ENCODE measurements at places on chromosomes 3 and 15.

GRCh38 chr3:152160350-152161011 lies 108.2 kb upstream of the MBNL1 start:
- DNase-seq, result no peak

DNA sequence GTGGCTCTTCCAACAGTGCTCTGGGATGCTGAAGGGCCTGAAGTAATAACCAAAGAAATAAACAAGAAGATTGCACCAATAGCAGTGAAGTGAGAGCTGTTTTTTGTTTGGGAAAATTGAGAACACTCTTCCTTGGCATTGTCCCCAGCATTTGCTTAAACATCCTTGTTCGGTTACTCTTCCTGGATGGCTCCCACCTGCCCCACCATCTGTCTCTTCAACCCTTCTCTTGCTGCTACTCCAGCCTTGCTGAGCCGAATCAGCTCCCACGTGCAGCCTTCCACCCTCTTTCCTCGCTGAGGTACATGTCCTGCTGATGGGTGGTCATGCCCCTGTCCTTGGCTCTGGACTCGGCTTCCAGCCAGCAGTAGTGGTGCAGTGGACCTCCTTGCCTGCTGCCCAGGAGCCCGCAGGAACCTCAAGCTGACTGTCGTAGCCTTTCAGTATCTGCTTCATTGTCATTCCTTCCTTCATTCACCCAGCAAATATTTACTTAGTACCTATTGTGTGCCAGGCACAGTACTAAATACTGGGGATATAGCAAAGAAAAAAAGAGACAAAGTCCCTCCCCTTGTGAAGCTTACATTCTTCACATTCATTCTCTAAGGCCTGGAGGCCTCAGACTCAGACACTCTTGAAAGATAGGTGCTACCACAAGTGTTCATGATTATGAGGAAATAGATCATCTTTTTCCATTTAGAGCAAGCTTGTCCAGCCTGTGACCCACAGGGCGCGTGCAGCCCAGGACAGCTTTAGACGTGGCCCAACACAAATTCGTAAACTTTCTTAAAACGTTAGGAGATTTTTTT lies 17.1 kb upstream of the VILL start:
- DNase-seq, result no peak

DNA sequence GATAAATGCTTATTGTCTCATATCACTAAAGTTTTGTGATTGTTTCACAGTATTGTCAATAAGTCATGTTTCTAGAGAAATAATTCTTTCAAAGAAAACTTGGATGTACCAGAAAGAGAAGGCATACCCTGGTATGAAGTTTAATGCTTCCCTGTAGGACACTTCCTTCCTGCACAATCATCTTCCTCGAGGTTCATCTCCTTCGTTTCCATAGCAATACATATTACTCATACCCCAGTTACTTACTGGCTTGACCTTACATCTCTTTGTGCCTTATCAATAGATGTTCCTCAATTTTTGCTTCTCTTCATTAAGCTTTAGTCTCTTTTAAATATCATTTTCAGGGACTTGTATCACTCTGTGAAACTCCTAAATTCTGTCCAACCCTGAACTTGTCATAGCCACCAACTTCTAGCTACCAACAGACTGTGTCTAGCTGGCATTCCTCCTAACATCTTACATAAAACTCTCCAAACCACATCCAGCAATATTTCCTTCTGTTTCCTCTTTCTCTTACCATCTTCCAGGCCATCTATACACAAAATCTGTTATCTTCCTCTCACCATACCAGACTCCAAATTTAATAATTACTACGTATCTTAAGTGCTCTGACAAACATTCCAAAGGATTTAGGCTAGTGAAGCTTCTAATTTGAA lies 134.3 kb downstream of the GADL1 start:
- DNase-seq, result no peak

DNA sequence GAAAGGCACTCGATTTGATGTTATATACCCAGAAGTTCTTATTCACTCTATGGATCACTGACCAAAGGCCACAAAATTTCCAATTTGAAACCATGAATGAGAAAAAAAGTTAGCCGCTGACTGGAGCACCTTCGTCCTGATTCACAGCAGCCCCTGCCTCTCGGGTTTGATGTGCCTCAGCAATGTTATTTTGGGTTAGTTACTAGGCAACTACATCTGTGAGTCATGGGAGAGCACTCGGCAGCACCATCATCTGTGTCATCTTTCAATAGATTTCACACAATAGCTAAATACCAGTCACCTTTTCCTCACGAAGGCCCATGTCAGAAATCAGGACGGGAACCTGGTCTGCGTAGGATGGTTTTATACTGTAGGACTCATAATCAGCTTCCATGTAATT lies 269.2 kb downstream of the ZBBX start:
- no peak for DNase-seq

DNA sequence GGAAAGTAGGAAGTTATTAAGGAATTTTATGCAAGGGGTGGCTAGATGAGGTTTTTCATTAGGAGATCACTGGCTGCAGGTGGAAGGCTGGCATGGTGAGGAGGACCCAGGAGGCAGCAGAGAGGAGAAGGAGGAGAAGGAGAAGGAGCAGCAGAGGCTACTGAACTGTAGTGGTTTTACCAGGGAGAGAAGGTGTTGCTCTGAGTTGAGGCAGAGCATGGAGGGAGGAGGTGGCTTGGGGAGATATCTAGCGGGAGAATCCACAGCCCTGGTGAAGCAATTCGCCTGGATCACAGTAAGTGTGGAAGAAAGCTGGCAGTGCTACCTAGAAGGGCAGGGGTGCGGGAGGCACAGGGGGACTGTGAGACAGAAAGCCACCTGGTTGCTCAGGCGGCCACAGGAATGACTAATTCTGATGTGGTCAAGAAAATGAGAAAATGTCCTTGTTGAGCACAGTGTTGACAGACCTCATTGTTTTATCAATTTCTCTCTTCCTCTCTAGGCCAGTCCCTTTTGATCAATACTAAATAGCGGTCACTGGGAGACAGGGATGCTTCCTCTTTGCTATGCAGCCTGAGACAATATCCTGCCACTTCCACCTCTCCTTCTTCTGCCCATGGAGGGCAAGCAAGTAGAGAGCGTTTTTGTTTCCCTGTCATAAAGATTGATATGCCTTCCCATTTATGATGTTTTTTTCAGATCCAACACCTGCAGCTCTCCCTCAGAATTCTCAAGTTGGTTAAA lies 94.6 kb downstream of the EEFSEC start:
- no peak for DNase-seq

GRCh38 chr3:17942856-17943255 lies 200.4 kb upstream of the TBC1D5 start:
- DNase-seq, result no peak

GRCh38 chr3:195236076-195236798 lies 34.7 kb downstream of the XXYLT1 start:
- no peak for DNase-seq

GRCh38 chr3:138197524-138197923 lies 10.4 kb downstream of the ARMC8 start:
- no peak for DNase-seq

DNA sequence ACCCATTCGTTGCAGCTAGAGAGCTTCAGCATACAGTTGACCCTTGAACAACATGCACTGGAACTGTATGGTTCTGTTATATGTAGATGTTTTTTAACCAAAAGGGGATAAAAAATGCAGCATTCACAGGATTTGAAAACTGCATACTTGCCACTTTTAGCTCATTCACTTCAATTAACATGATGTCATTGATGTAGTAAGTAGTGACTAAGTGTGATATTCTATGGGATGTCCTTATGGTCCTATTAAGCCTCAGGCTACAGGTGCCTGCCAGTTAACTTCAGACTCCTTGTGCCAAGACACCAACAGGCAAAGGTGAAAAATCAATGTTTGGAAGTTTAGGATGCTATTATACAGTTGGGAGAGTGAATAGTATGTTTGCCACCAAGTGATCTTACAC lies 553.6 kb upstream of the NECTIN3 start:
- no peak for DNase-seq
